ENCODE measurements at places on chromosomes 7 and 10.

- no peak for DNase-seq
These were observed 2.0 kb downstream of the BCL7B start for GRCh38 chr7:73555411-73555982.

DNA sequence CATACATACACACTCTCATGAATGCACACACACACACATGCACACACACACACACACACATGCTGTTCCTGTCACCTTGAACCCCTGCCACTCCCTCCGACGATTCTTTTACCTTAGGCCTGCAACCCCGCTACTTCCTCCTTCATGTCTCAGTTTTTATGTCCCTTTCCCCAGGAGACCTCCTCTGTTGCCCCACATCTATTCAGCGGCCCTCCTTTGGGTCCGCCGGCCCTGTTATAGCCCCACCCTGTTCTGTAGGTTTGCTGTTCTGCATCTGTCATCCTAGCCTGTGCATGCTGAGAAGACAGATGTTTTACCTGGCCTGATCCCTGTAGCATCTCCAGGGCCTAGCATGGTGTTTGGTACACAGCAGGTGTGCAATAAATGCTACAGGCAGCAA lies 161.6 kb upstream of the PCBD1 start:
- no peak for DNase-seq

DNA sequence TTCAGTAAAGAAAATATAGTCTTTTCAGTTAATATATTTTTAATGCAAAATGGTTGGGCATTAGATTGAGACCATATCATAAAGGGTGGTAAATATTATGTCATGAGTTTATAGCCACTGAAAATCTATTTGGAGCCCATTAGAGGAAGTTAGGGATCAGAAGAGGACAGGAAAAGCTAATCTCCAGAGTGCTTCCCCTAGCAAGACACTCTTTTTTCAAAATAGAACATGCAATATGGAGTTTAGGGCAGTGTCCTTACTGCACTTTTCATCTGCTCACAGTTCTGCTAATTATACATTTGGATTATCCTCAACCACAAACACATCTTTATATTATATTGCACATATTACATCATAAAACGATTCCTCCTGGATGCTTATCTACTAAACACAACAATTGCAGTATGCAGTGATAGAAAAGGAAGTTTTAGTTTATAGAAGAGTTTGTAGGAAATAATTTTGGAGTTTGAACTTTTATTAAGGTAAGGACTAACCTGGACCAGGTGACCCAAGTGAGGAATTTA lies 159.8 kb downstream of the PHF14 start:
- no peak for DNase-seq

DNA sequence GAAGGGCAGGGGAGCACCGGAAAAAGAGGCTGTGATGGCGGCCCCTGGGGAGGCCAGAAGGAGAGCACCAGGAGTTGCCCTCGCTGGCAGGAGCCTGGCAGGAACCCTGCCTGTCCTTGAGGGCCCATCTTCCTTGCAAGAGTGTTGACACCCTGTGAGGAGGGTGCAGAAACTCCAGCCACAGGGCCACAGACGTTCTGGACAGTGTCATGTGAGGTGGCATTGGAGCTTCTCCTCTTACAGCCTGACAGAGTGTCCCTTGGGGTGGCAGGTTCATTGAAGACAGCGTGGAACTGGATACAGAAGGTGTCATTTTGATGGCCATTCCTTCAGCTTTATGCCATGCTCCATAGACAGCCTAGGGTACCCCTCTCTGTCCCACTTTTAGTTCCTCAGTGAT lies 54.2 kb downstream of the RBM20 start:
- DNase-seq, result no peak

DNA sequence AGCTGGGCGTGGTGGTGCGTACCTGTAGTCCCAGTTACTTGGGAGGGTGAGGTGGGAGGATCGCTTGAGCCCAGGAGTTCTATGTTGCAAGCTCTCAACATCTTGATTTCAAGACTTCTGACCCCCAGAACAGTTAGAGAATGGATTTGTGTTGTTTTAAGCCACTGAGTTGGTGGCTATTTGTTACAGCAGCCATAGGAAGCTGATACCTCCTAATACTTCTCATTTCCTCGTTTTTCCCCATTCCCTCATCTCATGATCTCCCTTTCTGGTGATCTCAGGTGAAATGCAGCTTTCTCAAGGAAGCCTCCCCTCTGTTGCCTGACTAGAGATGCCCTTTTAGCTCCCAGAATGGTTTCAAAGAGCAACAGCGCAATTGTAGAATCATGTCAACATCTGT lies 378.8 kb downstream of the TYW1 start:
- DNase-seq, result no peak

Data from NCI-H526 treated with DMSO at 0.1 percent for 48 hours (cell line).